Motor neuron (in vitro differentiated cells): ENCODE measurements at places on chromosomes 4 and X.

DNA sequence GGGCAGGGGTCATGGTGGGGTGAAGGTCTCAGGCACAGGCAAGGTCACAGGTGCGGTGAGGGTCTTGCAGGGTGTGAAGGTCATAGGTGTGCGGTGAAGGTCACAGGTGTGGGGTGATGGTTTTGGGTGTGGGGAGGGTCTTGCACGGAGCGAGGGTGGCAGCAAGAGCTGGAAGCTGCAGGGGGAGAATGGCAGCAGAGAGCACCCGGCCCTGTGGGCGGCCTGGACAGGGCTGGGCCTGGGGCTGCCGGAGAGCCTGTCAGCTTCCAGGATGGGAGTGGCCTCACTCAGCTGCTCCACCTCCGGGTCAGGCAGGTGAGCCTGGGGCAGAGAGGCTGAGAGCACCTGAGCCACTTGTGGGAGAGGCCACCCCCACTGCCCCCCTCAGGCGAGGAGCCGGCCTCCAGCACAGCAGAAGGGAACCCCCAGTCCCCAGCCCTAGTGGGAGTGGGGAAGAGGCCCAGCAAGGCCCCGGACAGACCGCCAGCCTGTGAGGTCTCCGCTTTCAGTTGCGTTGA lies 1.5 kb downstream of the MSANTD1 start:
- ATAC-seq: no peak

DNA sequence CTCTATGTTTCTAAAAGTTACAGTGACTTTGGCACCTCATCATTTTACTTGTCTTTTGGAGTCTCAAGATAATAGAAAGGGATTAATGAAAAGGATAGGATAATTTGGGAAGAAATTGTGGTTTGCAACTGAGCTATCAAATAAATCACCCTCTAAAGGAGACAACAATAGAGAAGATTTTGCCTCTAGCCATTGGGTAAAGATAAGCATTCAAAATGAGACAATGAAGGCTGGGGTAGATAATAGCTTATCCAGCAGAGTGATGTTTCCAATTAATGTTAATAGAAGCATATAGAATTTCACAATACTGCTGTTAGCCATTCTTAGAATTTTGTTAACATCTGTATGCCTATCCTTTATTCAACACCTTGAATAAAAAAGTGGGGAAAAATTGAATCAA lies 1177.6 kb downstream of the ADGRL3 start:
- ATAC-seq: no peak

GRCh38 chr4:60619531-60620305 lies 580.4 kb upstream of the ADGRL3 start:
- no peak for ATAC-seq

- ATAC-seq: no peak
Observed at GRCh38 chr4:6052679-6053078, 34.4 kb upstream of the C4orf50 start.

- no peak for ATAC-seq
Observed at GRCh38 chr4:188905248-188905647, 766.0 kb downstream of the TRIML1 start.

DNA sequence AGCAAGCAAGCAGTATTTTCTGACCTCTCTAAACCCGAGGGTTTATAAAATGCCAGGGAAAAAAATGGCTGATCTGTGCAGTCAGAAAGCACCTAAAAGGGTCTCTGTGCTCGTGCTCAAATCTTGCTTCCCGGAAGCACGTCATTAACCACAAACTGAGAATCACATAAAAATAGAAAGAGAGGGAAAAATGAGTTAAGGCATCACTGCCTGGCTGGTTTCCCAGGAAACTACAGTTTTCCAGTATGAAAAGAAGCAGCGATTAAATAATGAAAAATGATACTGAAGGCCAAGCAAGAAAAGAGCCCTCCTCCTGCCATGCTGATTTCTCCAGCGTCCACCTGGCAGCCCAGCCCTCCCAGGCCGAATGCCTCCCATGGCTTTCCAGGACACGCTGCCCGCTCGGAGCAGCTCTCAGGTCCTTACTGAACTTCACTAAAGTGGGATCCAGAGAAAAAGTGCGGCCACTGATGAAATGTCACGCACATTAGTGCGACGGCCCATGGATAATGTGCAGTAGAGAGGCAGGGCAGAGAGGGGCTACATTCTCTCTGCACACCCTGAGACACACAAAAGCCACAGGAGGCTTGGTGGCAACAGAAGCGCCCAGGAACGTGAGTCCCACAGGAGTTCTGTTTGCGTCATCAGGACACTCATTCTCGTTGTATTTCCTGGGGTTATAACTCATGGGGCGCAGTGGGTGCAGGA lies 80.4 kb downstream of the WFS1 start:
- no peak for ATAC-seq

DNA sequence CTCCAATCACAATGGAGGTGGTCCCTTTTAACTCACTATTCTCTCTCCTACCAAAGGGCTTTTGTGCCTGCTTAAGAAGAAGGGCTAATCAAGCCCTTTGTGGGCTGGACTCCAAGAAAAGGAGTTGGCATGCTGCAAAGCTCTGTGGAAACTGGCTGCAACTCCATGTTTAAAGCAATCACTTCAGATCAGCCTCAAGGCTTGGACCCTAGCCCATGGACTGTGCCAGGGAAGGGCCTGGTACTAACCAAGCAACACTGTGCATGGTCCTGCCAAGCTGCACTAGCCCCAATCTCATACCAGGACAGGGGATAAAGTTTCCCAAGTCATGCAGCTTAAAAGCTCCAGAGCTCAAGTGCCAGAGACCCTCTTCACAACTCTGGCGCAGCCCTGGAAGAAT lies 86.7 kb downstream of the ATP8A1 start:
- ATAC-seq: peak; percentile 46

DNA sequence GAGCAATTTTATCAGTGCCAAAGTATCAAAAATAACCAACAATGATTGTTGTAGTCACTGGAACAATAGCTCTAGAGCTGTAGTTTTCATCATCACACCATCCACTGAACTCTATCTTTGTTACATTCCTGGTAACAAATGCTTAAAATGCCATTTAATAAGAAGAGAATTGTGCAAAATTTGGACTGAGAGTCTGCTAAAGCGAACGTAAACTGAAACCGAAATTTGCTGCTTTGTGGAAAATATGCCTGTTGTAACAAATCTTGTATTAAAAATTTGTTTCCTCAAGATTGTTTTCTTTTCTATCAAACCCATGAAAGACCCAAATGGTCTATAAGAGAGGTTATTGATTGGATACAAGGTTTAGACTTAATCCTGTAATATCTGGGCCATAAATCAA lies 109.3 kb upstream of the TECRL start:
- ATAC-seq: no peak

DNA sequence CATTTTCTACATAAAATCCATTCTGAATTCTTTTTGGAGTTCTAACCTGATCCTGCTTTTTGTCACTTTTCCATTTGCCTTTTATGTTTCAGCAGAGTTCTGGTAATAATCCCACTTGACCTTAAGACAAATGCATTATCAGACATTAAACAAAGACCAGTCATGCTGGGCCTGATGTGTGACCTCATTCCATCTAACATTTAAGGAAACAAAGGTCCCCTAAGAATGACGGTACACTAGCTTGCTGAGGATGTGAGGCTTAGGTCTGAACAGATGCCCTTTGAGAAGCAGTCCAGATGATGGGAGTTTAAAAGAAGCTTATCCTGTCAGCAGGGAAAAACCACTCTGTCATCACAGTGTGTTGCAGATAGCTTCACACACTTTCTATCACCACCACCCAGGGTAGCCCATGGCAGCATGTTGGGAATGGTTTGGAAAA lies 38.1 kb upstream of the PDE5A start:
- peak; percentile 58 for ATAC-seq

DNA sequence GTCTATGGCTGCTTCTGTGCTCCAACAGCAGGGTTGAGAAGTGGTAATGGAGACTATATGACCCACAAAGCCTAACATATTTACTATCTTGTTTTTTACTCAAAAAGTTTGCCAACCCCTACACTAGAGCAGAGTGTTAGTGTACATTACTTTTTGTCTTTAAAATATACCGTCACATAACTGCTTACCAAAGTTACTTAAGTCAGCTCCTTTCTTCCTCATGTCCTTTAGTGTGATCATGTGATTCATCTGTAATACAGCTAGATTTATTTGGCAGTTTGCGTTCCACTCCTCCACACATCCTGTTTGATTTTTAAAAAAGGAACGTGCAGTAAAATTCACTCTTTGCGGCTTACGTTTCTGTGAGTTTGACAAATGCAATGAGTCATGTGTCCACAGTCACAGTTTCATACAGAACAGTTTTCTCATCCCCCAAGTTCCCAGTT lies 162.4 kb upstream of the GPRIN3 start:
- no peak for ATAC-seq

DNA sequence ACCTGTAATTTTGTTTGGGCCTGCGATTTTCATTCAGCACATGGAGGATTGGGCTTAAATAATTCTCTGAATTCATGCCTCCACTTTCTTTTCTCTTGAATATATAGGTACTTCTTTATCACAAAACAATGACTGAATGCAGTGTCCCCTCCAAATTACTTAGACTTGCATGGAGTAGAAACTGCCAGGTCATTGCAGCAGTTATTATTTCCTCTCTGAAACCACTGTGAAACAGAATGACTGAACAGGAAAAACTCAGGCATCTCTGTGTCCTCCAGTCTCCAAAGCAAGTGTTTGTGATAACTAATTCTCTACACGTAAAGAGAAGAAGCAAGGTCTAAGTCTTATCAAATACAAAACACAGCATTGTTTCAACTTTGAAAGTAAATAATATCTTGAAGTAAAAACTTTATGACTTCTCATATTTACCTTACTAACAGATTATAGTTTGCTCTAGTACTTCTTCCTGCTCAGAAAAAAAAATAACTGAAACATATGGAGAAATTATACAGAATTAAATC lies 144.5 kb upstream of the DIAPH2 start:
- ATAC-seq: no peak

DNA sequence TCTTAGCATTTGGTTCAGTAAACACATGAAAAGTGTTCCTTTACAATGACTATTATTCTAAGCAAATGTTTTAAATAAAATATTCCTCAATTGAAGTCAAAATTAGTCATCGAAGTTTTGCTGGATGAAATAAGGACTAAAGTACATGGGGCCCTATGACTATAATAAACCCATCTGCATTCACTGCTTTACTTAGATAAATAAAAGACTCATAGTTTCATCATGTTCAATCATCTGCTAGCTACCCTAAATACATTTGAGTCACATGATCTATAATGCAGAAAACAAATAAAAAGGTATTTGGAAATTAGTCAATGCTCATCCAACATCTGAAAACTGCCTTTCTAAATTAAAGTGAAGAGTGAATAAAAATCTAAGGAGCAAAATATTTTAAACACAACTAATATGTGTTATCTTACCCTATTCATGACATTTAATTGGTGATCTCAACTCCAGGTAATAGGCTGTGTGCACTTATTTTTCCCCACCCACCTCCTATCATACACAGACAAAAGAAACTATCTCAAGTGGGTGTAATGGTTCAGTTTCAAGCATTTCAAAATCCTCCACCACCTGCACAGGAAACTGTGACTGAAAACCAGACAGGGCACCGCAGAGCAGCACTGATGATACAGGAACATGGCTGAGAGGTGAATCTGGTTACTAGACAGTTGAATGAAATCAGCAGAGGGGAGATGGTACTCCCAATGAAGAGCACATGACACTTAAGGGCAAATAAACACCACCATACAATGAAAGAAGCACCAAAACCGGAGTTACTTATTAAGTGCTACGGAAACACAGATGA lies 78.6 kb downstream of the CAMK2D start:
- ATAC-seq: no peak

- no peak for ATAC-seq
Observed at GRCh38 chrX:138853936-138854335, 142.4 kb upstream of the FGF13 start.

GRCh38 chr4:110637408-110638088 lies 14.7 kb upstream of the PITX2 start:
- ATAC-seq: peak; percentile 13

- ATAC-seq: peak; percentile 100
Observed at GRCh38 chr4:173835903-173836302, 305.9 kb upstream of the HAND2 start.

- no peak for ATAC-seq
Observed at GRCh38 chr4:39908284-39908683, 69.4 kb downstream of the PDS5A start.

DNA sequence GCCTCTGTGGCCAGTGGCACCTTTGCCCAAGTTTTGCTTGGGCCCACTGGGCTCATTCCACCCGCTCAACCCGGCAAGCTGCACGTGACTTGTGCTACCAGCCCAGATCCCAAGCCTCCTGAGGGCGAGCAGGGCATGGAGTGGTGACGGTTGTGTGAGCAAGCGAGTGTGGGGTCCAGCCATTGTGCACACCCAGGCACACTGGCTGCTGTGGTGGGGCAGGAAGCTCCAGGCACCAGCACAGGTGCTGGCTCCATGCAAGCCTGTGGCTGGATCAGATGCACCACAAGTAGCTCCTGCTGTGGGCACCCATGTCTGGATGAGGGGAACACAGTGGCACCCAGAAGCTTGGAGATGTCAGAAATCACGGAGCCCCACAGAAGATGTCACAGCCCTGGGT lies 557.0 kb upstream of the GNPDA2 start:
- no peak for ATAC-seq

DNA sequence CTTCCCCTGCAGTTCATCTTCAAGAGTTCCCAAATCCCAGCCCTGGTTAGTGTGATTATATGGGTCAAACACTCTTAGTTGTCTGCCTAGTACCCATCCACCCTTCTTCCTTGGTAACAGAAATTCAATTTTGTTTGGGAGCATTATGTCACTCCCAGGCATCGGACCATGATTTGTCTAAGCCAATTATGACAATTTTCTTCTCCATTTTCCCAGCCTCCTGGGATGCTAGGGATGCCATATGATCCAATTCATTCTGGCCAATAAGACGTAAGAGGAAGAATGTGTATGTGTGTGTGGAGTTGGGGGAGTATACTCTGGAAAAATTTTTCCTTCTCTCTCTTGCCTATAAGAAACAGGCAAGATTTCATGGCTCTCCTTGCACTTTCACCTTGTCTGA lies 465.9 kb downstream of the MID1IP1 start:
- no peak for ATAC-seq

DNA sequence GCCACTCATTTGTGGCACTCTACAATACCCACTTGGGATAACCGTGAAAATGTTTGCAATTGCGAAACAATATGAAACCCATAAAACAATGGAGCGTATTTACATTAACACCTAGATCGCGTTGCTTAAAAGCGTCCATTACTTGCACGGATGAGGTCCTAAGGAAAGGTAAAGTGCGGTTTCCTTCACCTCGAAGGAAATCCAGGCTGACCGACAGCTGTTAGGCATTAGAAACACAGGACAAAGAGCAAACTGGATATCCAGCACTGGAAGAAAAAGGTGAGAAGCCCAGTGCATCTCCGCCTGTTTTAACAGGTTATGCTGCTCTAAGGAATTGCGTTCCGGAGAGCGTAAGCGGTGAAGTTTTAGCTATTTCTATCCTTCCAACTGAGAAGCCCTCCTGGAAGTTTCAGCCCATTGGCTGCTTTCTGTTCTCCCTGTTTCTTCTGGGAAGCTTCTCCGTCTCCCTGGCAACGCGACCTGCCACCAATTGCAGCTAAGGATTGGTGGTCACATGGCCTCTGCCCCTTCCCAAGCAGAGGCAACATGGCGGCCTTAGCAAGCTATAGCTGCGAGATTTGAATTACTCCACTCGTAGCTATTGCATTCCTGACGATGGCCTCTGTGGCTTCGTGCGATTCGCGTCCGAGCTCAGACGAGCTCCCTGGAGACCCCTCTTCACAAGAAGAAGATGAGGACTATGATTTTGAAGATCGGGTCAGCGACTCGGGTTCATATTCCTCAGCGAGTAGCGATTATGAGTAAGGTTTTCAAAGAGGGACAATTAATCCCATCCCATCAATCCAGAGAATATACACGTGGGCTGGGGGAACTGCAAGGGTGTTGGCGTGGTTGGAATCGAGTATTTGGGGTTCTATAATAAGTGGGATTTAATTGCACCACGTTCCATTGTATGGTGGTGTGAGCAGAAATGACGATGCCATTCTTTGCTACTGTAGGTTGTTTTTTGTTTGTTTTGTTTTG lies at the start of gene INTU:
Gene INTU, plus strand, starts transcription at position 538 of the 984 bp plus-strand sequence. Its CDS starts 78 bp downstream, at position 616.
- ATAC-seq: peak; percentile 99
